ENCODE measurements at places on chromosomes 11 and 22.

DNA sequence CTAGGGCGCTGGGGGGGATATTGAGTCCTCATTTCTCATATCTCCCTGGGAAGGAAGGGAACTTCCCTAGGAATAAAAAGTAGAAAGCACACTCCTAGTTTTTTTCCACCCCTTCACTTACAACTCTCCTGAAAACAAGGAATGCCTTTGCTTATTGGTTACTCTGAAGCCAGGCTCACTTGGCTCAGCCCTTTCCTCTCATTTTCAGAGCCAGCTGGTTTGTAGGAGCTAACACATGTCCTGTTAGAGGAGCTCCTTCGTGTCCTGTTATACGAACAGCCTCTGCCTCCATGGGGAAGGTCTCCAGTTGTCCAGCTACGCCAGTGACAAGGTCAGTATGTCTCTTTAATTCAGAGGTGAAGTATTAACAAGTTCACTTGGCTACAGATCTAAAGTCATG is 17.6 kb downstream of the ALKBH8 start:
- no peak for DNase-seq

- no peak for DNase-seq
Measured at GRCh38 chr11:134445601-134446325, 33.7 kb upstream of the B3GAT1 start.

DNA sequence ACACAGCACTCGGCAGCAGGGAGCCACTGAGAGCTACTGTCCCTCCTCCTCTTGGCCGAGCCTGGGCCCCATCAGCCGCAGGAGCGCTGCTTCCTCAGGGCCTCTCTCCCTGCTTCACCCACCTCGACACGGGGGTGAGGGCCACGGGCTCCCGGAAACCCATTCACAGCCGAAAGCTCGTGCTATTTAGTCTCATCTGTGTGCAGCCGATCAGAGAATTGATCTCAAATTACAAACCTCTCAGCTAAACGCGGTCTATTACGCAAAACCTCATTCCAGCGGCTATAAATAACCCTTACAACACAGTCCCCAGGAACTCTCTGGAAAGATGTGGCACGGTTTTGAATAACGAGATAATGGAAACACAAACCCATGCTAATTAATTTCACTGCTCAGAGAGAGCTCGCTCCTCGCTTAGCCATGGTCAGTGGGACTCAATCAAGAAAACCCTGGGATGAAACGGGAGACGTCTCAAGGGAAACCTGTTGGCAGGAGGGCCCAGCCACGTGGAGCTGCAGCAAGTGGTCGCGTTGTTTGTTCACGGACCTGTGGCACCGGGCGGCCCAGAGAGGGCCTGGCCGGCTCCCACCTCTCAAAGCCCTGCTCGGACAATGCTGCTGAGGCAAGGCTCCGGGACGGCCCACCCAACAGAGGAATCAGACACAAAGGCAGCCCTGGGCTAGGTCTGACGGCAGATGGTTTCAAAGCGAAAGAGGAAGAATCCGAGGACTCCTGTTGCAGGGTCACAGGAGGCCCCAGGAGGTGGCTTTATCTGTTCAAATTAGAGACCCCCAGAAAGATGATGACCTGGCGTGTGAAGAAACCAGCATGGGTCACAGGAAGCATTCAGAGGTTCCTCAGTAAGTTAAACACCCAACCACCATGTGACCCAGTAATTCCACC is 210.5 kb downstream of the CTTN start:
- no peak for DNase-seq

GRCh38 chr22:22125579-22126468 is 118.8 kb upstream of the VPREB1 start:
- peak; percentile 39 for DNase-seq

DNA sequence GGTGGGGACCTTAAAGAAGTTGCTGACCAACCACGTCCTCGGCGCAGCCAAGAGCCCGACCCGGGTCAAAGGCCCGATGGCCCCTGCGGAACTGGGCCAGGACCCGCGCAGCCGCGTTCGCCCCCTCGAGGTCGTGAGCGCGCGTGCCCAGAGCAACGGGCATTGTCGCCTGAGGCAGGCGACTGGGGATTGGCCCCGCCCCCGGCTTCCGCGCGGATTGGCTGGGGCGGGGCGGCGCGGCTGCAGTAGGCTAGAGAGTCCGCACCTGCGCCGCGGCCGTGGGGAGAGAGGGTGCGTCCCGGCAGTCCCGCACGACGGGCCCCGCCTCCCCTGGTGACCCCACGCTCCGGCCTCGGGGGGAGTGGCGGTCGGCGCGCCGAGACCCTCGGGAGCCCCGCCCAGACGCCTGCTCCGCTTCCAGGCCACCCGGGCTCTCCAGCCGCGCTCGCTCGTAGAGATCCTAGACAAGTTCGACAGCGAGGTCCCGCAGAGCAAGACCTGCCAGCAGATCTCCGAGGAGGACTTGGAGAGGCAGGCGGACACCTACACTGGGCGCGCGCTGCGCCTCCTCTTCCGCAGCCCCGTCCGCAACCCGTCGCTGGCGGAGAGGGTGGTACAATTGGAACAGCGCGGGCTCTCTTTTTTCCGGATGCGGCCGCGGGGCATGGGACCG is 8.3 kb upstream of the PPIL2 start:
- DNase-seq: peak; percentile 90

Data from activated CD8-positive, alpha-beta memory T cell treated with anti-CD3 and anti-CD28 coated beads, Interleukin-2, amount 50 U/mL, for 48 hours (primary cell).